ENCODE measurements at places on chromosomes 7 and 10.

- peak; percentile 92 for DNase-seq
These were observed 56.8 kb downstream of the CSTF2T start for GRCh38 chr10:51642581-51642980.

GRCh38 chr7:67343114-67343513, 346.5 kb downstream of the TYW1 start:
- no peak for DNase-seq

- no peak for DNase-seq
These were observed 21.1 kb downstream of the TMEM270 start for GRCh38 chr7:73882047-73882402.

DNA sequence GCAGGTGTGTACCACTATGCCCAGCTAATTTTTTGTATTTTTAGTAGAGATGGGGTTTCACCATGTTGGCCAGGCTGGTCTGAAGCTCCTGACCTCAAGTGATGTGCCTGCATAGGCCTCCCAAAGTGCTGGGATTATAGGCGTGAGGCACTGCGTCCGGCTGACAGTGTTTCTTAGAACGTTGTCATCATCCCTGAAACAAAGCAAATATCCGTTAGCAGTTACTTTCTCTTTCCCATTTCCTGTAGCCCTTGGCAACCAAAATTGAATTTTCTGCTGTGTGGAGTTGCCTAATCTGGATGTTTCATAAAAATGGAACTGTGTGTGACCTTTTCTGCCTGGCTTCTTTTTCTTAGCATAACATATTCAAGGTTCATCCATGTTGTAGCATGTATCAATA, 22.4 kb downstream of the ZNF33A start:
- no peak for DNase-seq

- DNase-seq, result no peak
These were observed 18.2 kb downstream of the ATAD1 start for GRCh38 chr10:87799860-87800259.

DNA sequence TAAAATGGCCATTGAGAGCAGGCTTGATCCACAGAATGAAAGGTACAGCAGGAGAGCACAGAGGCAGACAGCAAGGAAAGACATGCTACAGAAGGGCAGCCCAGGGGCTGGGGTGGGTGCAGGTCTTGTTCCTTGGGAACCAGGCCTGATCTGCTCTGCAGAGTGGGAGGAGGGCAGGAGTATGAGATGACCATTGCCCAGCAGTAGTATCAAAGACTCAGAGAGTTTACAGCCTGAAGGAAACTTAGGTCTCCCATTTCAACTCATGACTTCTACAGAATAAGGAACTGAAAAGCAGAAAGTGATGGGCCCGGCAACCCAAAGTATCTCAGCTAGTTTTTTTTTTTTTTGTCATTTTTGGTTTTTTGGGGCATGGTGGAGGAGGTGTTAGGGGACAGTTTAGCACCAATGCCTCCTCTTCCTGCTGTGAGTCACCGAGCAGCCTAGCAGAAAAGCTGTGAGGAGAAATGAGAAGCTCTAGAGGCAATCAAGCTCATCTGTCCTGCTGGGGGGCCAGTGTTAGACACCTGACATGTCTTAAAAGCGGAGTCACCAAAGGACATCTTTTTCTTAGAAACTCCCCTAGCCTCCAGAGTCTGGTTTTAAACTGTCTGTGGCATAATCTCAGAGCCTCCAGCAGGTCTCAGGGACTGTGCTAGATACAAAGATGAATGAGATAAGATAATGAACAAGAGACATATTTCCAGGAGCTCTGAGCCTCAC, 34.3 kb upstream of the HERPUD2 start:
- DNase-seq, result no peak

GRCh38 chr7:47817917-47818316, 130.3 kb downstream of the PKD1L1 start:
- no peak for DNase-seq

DNA sequence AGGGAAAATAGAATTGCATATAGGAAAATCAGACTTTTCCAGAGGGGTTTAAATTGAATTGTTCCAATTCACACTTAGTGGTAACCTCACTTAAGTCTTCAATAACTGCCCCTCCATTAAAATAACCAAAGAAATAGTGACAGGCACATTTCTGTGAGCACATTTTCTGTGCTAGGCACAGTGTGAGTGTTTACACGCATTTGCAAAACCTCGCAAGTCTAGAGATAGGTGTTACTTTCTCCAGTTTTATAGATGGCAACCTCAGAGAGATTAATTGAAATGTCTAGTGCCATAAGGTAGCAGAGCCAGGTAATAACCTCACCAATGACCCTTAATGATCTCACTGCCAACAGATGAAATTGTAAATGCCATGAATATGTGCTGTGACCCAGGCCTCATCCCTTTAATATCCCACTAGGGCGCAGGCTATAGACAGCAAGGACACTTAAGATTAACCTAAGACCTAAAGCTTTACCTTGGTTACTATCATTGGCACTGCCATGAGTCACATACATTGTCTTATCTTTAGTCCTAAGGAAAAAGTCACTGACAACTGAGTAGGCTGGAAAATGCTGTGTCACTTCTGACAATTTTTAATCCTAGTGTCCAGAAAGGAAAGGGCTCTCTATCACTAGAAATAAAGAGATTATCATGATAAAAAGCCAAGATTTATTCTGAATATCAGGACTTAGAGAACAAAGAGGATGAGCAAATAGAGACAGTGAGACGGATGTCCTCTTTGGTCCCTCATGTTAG, 187.8 kb downstream of the PPP1R17 start:
- DNase-seq, result no peak

GRCh38 chr7:79593866-79594301, 140.4 kb upstream of the MAGI2 start:
- DNase-seq, result peak; percentile 7

- no peak for DNase-seq
These were observed 125.8 kb downstream of the PCLO start for GRCh38 chr7:83036721-83037380.

- DNase-seq, result no peak
These were observed 41.9 kb downstream of the ANKMY2 start for GRCh38 chr7:16603633-16604032.

- no peak for DNase-seq
These were observed 5.9 kb downstream of the BORCS7 start for GRCh38 chr10:102859911-102860310.

GRCh38 chr7:149884016-149884415, 10.2 kb downstream of the ATP6V0E2 start:
- no peak for DNase-seq

DNA sequence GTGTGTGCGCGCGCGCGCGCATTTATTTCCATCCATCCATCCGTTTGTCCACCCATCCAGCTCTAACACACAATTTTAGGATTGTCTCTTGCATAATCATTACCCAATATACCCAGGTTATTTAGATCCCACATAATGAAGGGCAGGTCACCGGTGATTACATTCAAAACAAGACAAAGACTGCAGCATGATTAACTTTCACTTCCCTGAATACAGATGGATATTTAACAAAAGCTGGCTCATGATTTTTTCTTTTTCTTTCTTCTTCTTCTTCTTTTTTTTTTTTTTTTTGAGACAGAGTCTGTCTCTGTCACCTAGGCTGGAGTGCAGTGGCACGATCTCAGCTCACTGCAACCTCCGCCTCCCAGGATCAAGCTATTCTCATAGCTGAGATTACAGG, 86.2 kb downstream of the SH3PXD2A start:
- DNase-seq, result no peak

DNA sequence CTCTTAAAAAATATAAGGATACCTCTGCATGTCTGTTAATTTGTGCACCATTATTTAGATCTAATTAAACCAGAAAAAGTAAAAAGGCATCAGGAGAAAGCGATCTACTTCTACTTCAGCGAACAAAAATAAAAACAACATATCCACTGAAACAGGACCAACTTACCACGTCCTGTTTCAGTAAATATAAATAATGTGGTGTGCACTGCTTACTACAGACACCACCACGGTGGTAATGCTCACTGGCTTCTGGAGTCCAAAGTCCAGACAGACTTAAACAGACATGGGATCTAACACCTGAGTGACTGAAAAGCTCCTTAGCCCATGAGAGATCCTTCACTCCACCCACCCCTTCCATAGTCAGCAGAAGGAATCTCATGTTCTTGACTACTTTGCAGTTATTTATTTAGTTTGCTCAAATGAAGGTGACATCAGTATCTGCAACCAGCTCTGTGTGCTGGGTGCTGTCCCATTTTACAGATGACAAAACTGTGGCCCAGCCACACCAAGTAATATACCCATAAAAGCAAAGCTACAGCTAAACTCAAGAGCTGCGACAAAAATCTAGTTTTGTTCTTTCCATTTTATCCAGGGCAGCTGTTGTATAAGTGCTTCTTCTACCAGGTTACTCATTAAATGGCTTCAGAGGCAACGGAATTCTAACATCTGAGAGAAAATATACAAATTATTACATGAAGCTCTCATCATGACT, 62.1 kb upstream of the NCAPG2 start:
- no peak for DNase-seq

GRCh38 chr7:9120331-9120730, 686.9 kb downstream of the NXPH1 start:
- no peak for DNase-seq

GRCh38 chr7:133782470-133782869, 344.7 kb upstream of the LRGUK start:
- no peak for DNase-seq

DNA sequence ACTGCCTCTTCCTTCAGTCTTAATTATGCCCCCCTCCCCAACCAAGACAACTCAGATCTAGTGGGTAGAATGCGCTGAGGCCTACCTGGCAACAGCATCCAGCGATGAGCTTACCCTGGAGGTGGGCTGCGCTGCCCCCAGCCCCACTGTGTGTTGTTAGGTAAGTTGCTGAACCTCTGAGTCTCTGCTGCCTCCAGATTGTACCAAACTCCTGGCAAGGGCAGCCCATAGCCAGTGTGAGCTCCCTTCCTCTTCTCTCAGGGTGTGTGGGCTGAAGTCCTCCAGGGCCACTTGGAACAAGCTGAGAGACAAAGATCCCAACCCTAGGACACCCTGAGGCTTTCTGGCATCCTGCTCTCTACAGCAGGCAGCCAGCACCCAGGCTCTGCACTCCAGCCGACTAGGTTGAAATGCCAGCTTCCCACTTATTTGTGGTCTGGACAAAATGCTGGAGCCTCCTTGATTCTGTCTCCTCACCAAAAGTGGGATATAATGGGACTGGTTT, 135.3 kb downstream of the ARHGAP22 start:
- no peak for DNase-seq

- DNase-seq, result no peak
These were observed 182.2 kb downstream of the HTR7 start for GRCh38 chr10:90675621-90676020.

GRCh38 chr10:72016608-72017300, 52.6 kb downstream of the CHST3 start:
- peak; percentile 54 for DNase-seq

GRCh38 chr10:113379091-113379490, 173.8 kb upstream of the HABP2 start:
- no peak for DNase-seq

DNA sequence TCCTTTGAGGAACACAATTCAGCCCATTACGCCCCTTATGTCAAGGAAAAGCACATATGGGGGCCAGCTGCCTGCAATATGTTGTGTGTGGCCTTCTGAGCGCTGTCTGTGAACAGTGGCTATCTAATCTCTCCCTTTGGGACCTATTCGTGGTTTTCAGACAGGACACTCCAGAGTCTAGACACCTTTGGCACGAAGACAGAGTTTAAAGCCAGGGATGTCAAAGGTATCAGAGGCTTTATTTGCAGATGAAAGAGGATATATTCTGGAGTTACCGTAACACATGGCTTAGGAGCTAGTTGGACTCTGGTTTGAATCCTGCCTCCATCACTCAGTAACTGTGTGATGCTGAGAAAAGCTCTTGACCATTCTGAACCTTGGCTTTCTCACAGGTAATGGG, 14.8 kb upstream of the EEPD1 start:
- no peak for DNase-seq

- DNase-seq, result peak; percentile 53
These were observed 217.7 kb downstream of the TMEM178B start for GRCh38 chr7:141291541-141291940.

- DNase-seq, result no peak
These were observed 55.0 kb downstream of the PODXL start for GRCh38 chr7:131501422-131501821.

- no peak for DNase-seq
These were observed 59.9 kb downstream of the WDR37 start for GRCh38 chr10:1116051-1116450.

DNA sequence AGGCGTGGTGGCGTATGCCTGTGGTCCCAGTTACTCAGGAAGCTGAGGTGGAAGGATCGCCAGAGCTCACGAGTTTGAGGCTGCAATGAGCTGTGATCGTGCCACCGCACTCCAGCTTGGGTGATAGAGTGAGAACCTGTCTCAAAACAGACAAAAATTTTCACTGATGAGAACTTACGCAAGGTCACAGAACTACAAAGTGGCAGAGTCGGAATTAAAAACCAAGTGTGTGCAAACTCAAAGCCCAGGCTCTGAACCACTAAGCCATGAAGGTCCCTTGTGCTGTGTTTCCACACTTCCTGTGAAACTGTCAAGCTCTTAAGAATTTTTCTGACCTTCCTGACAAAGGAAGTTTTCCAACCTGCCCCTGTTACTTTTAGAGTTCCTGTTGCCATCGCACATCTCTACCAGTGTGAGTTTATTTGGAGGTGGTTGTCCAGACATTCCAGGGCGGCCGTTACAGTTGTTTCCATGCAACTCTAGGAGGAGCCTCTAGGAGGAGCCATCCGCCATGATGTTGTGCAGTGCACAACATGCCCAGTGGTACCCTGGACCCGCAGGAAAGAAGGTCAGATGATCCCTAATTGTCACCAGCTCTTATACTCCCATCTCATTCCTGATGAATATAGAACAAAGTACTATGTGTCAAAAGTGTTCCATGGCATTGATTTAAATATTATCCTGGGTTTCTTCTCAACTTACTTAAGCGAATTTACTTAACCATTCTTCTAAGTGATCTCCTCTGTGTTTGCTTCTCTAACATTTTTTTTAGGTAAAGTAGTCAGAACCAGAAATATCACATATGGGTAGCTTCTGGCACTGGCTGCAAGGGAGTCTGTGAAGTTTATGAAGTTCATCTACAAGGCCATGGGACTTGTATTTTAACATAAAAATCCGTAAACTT, 49.0 kb upstream of the LYZL1 start:
- no peak for DNase-seq

DNA sequence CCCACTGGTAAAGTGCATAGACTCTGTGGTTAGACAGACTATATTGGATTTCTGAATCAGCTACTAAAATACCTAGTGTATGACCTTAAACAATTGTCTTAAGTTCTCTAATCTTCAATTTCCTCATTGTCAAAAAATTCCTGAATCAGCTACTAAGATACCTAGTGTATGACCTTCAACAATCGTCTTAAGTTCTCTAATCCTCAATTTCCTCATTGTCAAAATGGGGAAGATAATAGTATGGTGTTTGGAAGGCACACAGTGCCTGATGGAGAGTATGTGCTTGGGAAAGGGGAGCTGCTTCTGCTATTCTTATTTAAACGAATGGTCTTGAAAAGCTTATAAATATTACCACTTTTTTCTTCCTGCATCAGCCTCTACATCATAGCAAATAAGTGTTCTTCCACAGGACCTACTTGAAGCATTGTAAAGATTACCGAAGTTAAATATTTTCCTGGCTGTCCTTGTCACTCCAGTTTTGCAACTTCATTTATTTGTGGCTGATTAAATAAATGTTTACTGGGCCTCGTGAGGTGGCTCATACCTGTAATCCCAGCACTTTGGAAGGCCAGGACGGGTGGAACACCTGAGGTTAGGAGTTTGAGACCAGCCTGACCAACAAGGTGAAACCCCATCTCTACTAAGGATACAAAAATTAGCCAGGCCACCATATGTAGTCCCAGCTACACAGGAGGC, 64.4 kb upstream of the ITGA8 start:
- no peak for DNase-seq

- DNase-seq, result no peak
These were observed 427.9 kb upstream of the CELF2 start for GRCh38 chr10:10589540-10590303.

All from pons (tissue), 1 donor.